ENCODE measurements at places on chromosomes 5 and 9.

GRCh38 chr9:87167161-87167560 lies 219.9 kb upstream of the GAS1 start:
- DNase-seq: no peak

GRCh38 chr9:33210006-33210715 lies 29.8 kb upstream of the SPINK4 start:
- DNase-seq: no peak

GRCh38 chr9:24616863-24617262 lies 71.2 kb upstream of the IZUMO3 start:
- DNase-seq: no peak

DNA sequence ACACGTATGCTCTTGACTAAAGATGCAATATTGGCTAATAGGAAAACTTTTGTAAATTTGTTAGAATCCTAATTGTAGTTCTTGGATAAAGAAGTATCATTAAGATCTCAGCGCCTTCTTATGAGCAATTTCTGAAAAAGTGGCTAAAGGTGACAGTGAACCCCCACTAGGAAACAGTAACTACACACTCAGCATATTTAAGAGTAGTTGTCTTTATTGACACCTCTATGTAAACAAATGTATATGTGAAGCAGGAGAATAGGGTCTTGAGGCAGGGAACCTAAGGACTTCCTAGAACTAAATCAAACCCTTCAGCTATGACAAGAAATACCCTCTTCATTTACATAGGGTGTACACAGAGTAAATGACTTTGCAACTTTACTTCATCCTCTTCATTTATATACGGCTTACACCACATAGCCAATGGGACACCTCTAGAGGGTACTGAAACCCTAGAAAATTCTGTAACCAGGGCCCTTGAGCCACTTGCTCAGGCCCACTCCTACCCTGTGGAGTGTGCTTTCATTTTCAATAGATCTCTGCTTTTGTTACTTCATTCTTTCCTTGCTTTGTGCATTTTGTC lies 2.8 kb downstream of the NIPSNAP3A start:
- no peak for DNase-seq

- no peak for DNase-seq
Observed at GRCh38 chr5:86623785-86624483, 6.2 kb downstream of the COX7C start.
